Stimulated activated CD4-positive, alpha-beta T cell treated with anti-CD3 and anti-CD28 coated beads, Interleukin-4, amount 100 ng/mL, for 1 hour (primary cell): ENCODE measurements at places on chromosomes 4 and X.

DNA sequence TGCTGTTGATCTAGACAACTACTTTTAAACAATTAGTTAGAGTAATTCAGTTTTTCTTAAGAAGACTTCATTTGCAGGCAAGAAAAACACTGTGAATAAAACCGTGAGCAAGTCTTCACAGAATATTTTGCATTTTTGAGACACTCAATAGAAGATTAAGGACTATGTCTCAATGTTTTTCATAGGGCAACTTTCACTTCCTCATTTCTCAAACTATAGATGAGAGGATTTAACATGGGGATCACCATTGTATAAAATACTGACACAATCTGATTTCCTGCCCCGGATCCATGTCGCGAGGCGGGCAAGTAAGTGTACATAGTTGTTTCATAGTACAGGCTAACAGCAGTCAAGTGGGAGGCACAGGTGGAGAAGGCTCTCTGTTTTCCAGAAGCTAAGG is 108.8 kb upstream of the IGSF1 start:
- no peak for DNase-seq

GRCh38 chrX:39602195-39602594 is 495.6 kb downstream of the BCOR start:
- DNase-seq: no peak

GRCh38 chr4:83223781-83224180 is 60.8 kb downstream of the COQ2 start:
- DNase-seq: no peak

DNA sequence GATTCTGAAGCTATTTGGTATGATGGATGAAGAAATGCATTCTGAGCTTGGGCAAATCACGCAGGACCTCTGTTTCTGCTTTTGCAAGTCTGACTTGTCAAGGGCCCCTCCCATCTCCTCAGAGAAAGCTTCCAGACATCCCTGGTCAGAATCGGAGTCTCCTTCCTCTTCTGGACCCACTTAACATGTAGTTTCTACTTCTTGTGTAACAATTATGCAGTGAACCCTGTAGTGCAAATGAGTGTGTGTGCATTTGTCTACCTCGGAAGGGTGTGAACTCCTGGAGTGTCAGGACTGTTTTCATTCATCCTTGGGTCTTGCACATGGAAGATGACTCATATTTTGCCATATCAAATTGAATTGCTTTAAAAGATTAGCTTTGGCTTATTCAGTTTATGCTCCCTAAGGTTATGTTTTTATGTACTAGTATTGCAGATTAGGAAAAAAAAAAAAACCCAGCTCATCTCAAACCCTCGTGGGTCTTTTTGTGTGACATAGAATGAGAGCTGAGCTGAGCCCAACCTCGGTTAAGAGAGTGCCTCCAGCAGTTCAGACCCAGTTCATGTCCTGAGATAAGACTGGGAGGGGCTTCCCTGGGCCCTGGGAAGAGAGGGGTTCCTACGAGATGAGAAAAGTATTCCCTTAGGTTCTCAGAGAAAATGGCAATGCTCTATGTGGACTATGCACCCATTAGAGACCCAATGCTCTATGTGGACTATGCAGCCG is 61.1 kb upstream of the RPL34 start:
- no peak for DNase-seq

- no peak for DNase-seq
Observed at GRCh38 chr4:88858752-88859151, 161.1 kb upstream of the NAP1L5 start.

GRCh38 chr4:144356941-144357381 is 216.4 kb upstream of the GYPA start:
- no peak for DNase-seq

DNA sequence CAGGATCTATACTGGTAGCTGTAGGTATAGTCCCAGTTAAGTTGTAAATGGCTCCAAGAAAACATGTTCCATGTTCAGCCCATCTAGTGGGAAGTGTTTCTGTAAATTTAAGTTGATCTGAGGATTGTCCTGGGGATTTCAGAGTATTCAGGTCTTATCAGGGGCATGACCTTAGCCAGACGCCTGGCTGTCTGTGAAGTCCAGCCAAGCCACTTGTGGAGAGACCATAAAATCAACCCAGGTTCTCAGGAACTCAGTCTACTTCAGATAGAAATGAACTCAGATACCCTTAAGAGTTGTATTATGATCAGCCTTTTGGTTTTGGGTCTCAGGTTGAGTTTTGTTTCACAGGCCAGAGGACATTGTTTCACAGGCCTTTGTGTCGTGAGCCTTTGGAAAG is 95.9 kb downstream of the EGF start:
- no peak for DNase-seq

- no peak for DNase-seq
Observed at GRCh38 chr4:4521731-4522130, 20.1 kb downstream of the STX18 start.

DNA sequence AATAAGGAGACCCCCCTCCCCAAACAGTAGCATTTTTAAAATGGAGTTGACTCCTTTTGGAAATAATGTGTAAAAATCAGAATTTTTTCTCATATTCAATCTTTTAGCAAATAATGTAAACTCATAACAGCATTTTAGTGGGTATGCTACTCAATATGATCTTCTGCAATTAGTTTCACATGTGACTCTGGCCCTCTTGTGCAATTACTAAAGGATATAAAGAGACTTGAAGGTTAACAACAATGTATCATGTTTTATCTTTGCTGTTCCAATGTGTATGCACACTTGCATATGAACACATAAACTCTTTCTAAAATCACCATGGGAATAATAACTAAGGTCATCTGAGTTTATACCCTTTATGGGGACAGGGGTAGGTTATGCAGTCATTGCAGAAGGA is 39.9 kb upstream of the RXFP1 start:
- DNase-seq: no peak

- DNase-seq: no peak
Observed at GRCh38 chr4:154414796-154415195, 76.8 kb downstream of the DCHS2 start.

DNA sequence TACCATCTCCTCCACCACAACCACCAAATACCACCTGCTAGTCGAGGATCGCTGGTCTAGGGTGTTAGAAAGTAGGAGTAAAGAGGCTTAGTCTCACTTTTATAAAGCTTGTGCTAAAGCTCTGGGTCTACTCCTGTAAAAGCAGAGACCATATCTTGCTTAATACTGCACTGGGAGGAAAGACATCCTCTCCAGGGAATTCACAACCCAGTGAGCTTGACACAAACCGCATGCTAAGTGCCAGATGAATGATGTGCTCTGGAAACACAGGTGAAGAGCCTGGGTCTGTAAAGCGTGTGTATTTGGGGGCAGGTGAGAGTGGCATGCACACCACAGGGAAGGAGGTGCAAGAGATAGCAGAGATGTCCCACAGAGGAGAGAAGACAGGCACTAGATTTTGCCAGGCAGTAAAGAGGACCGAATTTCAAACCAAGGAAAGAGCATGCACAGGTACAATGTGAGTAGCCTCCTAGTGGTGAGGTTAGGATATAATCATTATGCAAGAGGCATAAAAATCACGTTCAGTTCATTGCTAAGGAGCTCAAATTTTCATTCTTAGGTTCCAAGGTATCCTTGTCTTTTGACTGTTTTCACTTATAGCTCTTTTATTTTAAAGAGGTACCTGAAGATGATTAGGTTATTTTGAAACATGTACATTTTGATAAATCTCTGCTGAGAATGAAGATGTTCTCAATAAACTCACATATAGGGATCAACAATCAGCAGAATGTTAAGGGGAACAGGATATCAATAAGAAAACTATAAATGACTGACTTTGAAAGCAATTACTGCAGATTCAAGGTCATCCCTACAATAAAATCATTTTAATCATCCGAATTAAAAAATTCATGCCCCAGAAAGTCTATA is 20.7 kb downstream of the TAPT1 start:
- no peak for DNase-seq

DNA sequence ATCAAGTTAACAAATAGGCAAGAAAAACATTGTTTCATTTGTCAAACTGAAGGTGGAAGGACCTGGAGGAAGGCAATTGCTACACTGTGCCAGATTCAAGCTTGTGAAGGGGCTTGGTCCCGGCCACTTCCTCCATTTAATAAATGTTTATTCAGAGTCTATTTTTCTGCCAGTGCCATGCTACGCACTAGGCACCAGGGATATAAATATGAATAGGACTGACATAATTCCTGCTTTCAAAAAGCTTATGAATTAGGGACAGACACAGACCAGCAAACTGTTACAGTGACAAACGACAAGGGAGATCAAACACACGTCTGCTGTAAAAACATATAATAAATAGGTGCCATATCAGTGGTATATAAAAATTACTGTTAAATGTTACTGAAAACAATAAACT is 571 bp downstream of the TLR6 start:
- no peak for DNase-seq

- DNase-seq: no peak
Observed at GRCh38 chr4:85391071-85391470, 83.9 kb upstream of the ARHGAP24 start.

DNA sequence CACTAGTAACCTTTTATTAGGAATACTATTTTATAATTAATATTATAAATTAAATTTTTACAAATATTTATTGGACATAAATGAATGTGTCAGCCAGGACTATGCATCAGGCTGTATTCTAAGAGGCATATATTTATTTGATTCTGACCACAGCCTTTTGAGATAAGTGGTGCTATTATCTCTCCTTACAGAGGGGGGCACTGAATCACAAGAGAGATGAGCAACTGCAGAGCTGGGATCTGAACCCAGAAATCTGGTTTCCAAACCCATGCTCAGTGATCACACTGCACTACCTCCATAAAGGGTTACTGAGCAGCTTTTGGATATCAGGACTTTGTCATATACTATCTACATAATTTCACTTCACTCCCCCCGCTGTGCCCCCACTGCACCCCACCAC is 322.0 kb downstream of the TMA16 start:
- DNase-seq: no peak

- DNase-seq: no peak
Observed at GRCh38 chrX:123450222-123450621, 266.1 kb downstream of the GRIA3 start.

DNA sequence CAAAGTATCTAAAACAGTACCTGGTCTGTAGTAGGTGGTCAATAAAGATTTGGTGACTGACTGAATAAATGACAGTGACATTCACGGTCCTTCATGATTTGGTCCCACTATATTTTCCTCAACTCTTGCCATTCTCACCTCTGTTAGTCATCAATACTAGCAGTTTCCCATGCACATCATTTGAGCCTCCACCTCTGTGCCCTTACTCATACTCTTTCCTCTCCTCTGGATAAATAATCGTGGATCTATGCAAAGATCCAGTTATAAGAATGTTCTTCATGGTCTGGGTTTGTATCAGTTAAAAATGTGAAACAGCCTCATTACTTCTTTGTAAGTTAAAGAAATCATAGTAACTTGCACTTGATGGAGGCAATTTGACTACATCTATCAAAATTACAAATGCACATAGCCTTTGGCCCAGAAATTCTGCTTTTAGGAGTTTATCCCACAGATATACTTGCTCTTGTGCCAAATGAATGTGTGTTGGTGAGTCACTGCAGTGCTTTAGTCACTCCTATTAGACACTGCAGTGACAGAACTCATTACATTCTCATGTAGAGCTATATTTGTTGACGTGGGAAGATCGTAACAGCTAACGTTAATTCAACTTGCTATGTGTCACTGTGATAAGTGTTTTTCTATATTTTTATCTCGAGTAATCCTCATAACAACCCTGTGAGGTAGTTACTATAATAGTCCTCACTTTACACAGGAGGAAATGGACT is 121.9 kb upstream of the SMIM10 start:
- no peak for DNase-seq

GRCh38 chr4:10803713-10804343 is 119.3 kb upstream of the CLNK start:
- DNase-seq: no peak

DNA sequence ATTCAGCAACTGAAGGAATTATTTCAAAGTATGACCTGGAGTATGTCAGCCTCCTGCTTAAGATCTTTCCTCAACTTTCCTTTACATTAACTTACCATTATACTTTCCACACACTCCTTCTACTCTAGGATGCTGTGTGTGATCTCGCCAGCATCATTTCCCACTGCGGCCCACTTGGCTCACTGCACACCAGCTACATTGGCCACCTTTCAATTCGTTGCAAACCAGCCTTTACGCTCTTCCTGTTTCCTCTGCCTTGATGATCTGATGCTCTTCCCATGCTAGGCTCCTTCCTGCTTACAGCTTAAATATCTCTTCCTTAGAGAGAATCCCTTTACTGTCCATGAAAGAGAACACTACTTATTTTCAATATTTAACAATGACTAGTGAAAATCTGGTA is 95.1 kb downstream of the GPM6A start:
- DNase-seq: no peak

DNA sequence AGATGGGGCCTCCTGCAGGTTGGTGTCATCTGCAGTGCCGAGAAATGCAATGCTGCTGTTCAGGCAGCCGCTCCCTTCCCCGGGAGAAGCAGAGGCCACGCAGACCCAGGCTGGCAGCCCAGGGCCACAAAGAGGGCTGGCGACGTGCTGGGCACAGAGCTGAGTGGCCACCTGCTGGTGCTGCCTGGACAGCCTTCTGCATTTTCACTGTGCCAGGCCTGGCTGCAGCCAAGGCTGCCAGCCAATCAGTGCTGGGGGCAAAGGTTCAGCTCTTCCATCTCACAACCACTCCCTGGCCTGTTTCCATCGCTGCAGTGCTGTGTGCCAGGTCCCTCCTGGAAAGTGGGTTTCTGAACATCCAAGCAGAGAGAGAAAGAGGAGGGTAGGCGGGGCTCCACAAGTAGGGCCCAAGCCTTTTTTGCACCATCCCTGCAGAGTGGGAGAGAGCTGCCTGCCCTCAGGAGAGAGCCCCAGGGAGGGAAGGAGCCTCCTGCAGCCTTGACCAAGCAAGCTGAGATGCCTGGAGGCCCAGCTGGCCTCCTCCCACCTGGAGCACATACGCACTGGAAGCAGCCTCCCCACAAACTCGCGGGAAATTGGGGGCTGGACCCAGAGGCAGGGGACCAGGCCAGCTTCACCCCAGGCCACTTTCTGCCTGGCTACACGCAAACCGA is 20.1 kb downstream of the ADRA2C start:
- DNase-seq: no peak

- DNase-seq: no peak
Observed at GRCh38 chr4:98706200-98706813, 47.9 kb upstream of the TSPAN5 start.

DNA sequence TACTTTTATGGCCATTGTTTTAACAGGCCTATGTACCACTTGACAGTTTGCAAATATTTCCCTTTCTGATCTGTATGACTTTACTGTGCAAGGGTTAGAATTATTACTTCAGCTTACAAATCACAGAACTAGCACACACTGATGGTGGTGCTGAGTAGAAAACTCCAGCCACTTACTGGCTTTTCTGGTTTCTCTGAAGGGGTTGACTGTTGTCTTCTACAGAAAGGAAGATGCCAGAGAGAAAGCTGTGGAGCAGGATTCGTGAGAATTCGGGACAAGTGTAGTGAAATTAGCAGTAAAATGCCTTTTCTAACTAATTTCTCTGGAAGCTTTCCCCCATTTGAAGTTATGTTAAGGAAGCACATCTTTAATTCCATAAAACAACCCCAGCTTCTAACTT is 46.6 kb upstream of the GK2 start:
- DNase-seq: no peak

GRCh38 chrX:18931972-18932371 is 51.9 kb downstream of the PHKA2 start:
- DNase-seq: no peak

- no peak for DNase-seq
Observed at GRCh38 chr4:185924458-185925044, 112.6 kb upstream of the SORBS2 start.

GRCh38 chr4:47065051-47065481 is 33.7 kb downstream of the GABRB1 start:
- no peak for DNase-seq

- no peak for DNase-seq
Observed at GRCh38 chr4:80015407-80016189, 57.4 kb downstream of the ANTXR2 start.

GRCh38 chr4:187042251-187042650 is 318.6 kb upstream of the FAT1 start:
- no peak for DNase-seq
